ENCODE measurements at places on chromosomes 12 and 14.

DNA sequence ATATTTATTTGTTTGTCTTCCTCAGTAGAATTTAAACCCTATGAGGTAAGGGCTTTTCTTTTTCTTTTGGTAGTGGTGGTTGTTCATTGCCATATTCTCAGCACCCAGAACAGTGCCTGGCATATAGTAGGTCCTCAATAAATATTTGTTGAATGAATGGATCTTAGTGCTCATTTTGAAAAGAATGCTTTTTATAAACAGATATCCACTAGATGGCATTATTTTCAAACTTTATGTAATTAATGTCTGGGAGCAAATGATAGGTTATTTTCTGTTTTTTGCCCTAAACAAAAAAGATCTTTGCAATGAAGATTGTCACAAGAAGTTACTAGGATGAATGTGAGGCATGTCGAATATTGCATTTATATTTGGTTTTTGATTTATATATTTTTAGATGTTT is 64.1 kb downstream of the RAD51B start:
- no peak for DNase-seq

DNA sequence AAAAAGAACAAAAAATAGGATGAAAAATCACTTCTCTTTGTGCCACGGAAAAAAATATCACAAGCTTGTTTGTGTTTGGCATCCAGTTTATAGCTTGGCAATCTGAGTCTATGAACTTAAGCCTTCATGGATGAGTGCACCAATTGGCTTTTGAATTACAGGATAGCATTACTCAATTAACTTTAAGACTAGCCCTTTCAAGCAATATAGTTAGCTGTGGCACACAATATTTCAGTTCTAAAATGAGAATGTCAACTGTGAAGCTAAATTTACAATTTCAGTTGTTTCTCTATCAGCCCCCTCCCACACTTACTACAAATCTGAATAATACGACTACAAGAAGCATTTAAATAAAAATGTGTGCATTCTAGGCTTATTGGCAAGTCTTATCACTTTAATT is 8.3 kb downstream of the RERG start:
- DNase-seq, result no peak

- no peak for DNase-seq
Measured at GRCh38 chr14:37114002-37114401, 58.4 kb downstream of the SLC25A21 start.

GRCh38 chr14:51495319-51495718 is 156.4 kb upstream of the FRMD6 start:
- no peak for DNase-seq

DNA sequence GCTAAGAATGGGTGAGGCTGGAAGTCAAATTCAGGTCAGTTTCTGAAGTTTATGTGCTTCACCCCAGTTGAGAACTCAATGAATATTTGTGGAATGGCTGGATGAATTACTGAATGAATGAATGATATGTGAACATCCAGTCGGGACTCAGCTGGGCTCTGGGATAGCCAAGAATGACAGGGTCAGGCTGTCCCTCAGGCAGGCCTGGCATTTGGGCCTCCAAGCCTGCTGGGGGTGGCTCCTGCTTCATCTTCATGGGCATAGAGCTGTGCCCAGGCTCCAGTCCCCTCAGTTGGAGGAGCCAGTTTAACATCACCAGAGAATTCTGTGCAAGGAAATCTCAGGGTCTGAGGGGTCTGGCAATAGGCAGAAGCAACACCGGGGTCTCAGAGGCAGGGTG is 185.8 kb downstream of the PHETA1 start:
- DNase-seq, result no peak

GRCh38 chr12:41940571-41940970 is 204.1 kb downstream of the GXYLT1 start:
- no peak for DNase-seq

DNA sequence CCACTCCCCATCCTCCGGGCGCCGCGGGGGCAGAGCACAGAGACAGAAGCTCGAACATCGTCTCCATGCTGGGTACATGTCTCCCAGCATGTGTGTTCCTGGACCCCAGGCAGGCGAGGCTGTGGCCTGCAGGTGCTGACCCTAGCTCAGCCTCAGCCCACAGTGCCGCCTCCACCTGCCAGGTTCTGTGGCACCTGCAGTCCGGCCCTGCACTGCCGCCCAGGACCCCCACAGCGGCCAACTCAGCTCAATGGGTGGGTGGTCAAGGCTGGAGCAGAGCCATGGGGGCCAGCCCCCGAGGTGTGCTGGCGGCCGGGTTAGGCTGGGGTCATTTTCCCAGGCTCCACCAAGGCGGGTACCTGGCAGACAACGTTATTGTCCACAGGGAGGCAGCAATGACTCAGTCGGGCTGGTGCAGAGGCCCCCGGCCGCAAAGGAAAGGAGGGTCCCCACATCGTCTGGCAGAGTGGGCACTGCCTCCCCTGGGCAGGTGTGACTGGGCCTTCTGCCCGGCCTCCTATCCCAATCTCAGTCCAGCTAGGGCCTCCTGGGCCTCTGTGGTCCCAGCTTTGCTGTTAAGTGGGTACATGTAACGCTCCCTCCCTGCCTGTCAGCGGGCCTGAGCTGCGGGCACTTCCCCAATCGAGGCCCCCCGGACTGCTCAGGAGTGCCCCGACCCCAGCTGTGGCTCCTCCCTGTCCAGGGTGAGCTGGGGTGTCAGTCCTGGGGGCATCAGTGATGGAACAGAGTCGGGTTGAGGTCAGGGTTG is 20.2 kb upstream of the NUDT14 start:
- no peak for DNase-seq

GRCh38 chr14:61337893-61338292 is 16.5 kb downstream of the PRKCH start:
- no peak for DNase-seq

DNA sequence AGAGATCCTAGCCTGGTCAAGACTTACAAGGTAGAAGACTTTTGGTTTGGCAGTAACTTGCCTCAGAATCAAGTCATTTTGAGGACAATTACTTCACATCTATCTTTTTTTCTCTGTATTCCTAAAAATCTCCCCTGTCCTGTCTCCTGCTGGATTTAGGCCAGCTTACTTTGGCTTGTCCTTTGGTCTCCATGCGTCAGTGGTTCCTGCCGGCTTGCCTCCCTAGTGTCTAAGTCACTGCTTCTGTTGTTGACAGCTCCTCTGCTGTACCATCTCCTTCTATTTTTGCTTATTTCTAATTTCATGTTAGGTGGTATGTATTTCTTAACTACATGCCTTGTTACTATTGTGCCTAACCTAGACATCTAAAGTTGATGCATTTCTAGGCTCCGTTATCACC is 39.7 kb upstream of the FBLN5 start:
- no peak for DNase-seq
